ENCODE measurements at places on chromosomes 1 and 21. TPM values are rescaled to one million over a fixed set of nuclear protein-coding genes. Genes with fewer than 3 reads are reported as not detected.

BGLAP gene
- 0.12 TPM for polyA plus RNA-seq

LGR6 gene
- 0.02 TPM for polyA plus RNA-seq

S100A14 gene
- polyA plus RNA-seq: 0.40 TPM

EPS15 gene
- polyA plus RNA-seq: 67.7 TPM

CLDN17 gene
- polyA plus RNA-seq: not detected

S100A8 gene
- not detected for polyA plus RNA-seq

LRRC8D gene
- polyA plus RNA-seq: 40.0 TPM

EDN2 gene
- polyA plus RNA-seq: not detected

- H3K27me3 ChIP-seq: no peaks in the 10 kb centered on the region
- no peak overlapping the region for H3K4me3 ChIP-seq
- no peak overlapping the region for H3K27ac ChIP-seq
- H3K4me1 ChIP-seq: no peaks in the 10 kb centered on the region
These were observed 123.6 kb upstream of the KCNJ6 start for GRCh38 chr21:38039841-38040240.

- no peak for DNase-seq
- H3K4me3 ChIP-seq: no peak overlapping the region
- no peaks in the 10 kb centered on the region for H3K36me3 ChIP-seq
These were observed 2.8 kb upstream of the TTC22 start for GRCh38 chr1:54803761-54804470.

GRCh38 chr1:181135815-181136737 is 47.6 kb downstream of the IER5 start:
- H3K27ac ChIP-seq: peak overlapping the region; percentile 91
- H3K36me3 ChIP-seq: no peaks in the 10 kb centered on the region
- H3K4me3 ChIP-seq: no peak overlapping the region
- H3K4me1 ChIP-seq: peaks cover 33% of the 10 kb centered on the region

DNA sequence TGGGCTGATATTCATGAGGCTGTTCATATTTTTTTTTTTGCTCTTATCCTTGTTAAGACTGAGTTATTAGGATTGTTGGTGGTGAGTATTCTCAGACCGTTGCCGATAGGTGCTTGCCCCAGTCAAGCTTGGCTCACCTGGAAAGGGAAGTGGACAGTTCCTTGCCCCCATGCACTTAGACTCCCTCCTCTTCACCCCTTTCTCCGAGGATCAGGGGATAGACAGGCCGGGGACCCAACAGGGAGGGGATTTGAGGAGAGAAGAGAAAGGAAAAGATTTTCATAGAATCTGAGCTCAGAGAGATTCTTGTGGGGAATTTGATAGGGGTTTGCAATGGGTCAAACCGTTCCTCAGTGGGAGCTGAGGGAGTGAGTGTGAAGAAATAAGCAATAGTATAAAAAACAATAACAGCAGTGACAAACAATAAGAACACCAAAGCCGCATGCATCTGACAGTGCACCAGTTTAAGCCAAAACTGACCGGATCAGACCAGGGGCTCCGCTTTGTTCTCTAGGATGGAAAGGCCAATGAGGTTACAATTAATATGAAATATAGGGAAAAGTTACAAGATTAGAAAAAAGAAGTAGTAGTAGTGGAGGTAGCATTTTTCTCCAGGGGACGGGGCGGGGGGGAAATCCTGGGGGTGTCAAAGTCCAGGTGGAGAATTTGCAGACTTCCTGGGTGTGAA is 8.9 kb downstream of the PAX7 start:
- no peaks in the 10 kb centered on the region for H3K4me1 ChIP-seq
- H3K27me3 ChIP-seq: peaks cover 78% of the 10 kb centered on the region
- H3K4me3 ChIP-seq: no peak overlapping the region
- H3K36me3 ChIP-seq: no peaks in the 10 kb centered on the region
- no peak for DNase-seq

DNA sequence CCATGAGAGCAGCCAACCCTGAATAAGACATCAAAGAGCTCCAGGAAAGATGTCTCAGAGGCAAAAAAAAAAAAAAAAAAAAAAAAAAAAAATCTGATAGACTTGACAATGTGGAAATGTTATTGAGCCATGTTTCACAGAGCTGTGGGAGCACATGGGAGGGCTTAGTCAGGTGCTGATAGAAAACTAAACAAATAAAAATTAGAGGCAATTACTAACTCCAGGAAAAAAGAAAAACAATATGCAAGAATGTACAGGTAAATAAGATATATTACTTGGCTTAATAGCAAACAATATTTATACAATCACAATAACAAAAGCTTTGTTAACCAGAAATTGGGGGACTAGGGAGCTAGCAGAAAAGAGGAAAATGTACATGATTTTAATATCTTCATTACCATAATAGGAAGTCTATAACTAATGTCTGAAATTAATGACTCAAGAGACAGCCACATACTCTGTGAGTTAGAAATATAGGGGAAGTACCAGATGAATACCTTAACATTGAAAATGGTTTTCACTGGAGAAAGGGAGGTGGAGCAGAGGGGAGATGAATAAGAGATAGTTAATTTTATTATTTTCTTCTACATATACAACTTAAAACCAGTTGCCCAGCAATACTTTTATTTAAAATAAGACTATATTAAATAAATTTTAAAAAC is 16.9 kb upstream of the RGS16 start:
- peaks cover 8% of the 10 kb centered on the region for H3K27me3 ChIP-seq
- no peak overlapping the region for H3K27ac ChIP-seq

GRCh38 chr1:201456499-201457309 is 12.3 kb downstream of the PHLDA3 start:
- H3K27me3 ChIP-seq: no peaks in the 10 kb centered on the region
- H3K27ac ChIP-seq: peak overlapping the region; percentile 84
- no peaks in the 10 kb centered on the region for H3K36me3 ChIP-seq
- H3K4me1 ChIP-seq: peaks cover 34% of the 10 kb centered on the region

DNA sequence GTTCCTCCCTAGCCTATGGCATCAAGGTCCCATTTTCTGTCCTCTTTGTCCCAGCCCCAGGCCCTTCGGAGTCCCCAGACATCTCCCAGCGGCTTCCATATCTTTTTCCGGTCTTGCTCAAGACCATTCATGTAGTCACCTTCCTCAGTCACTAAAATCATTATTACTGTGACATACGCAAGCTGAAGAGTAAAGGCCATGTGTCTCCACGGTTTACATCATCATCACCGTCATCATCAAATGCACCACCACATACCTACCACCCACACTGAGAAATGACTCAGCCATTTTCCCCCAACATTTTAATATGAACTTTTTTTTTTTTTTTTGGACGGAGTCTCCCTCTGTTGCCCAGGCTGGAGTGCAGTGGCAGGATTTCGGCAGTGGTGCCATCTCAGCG is 43.4 kb downstream of the FHAD1 start:
- H3K27me3 ChIP-seq: peaks cover 3% of the 10 kb centered on the region

- H3K27me3 ChIP-seq: peaks cover 6% of the 10 kb centered on the region
- no peak overlapping the region for H3K27ac ChIP-seq
- no peaks in the 10 kb centered on the region for H3K36me3 ChIP-seq
- no peak overlapping the region for H3K4me3 ChIP-seq
- DNase-seq: no peak
- H3K4me1 ChIP-seq: no peaks in the 10 kb centered on the region
These were observed 2.6 kb downstream of the PADI1 start for GRCh38 chr1:17207540-17207939.

DNA sequence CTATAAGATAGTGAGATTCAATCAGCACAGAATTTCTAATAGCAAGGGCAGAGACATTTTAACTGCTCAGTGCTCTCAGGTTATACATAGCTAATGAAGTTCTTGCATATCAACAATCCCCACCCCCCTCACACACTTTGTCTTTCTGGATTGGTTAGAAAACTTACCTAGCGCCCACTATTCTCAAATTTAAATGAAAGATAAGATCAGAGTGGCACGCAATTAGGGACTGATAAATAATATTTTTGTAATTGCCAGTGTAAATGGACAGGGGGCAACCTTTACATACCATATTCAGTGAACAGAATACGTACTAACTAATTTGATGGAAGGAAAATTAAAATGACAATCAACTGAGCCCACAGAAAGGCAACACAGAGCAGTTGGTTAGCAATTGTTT is 11.7 kb downstream of the SELL start:
- H3K27me3 ChIP-seq: peaks cover 2% of the 10 kb centered on the region
- H3K27ac ChIP-seq: no peak overlapping the region
- DNase-seq: no peak
- H3K4me1 ChIP-seq: no peaks in the 10 kb centered on the region

DNA sequence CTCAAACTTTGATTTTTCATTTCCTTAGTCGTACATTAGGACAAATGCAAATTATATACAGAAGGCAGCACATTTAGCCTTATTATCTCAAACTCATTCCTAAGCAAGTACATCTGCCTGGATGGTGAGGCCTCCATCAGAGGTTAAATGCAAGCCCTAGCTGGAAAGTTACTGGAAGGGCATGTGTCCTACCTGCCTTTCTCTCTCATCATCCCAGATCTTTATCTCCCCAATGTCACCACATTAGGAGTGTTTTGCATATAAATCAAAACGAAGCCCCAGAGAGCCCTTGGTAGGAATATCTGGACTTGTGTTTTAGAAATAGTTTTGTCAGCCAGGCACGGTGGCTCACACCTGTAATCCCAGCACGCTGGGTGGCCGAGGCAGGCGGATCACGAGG is 35.0 kb downstream of the APP start:
- no peak for DNase-seq
- peaks cover 3% of the 10 kb centered on the region for H3K4me1 ChIP-seq
- H3K4me3 ChIP-seq: no peak overlapping the region
- H3K27ac ChIP-seq: no peak overlapping the region

DNA sequence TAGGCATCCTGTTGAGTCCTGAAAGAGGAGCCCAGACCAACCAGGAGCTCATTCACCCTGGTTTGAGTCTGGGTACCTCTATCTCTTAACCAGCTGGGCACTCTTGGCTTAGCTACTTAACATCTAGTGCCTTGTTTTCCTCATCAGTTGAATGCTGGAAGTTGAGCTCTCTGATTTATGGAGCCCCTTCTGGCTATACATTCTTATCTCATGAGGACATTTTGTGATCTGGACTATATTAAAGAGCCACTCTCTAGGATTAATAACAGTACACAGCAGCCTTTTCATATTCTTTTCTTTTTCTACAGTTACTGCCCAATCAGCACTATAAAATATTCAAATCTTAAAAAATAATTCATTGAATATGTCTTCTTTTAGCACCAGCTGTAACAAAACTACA is 296.9 kb upstream of the RUNX1 start:
- H3K36me3 ChIP-seq: no peaks in the 10 kb centered on the region
- no peak overlapping the region for H3K4me3 ChIP-seq
- no peak overlapping the region for H3K27ac ChIP-seq
- H3K4me1 ChIP-seq: no peaks in the 10 kb centered on the region

GRCh38 chr1:208737161-208737560 is 493.0 kb upstream of the PLXNA2 start:
- no peak for DNase-seq
- no peaks in the 10 kb centered on the region for H3K27me3 ChIP-seq
- H3K4me3 ChIP-seq: no peak overlapping the region
- no peaks in the 10 kb centered on the region for H3K36me3 ChIP-seq
- H3K4me1 ChIP-seq: no peaks in the 10 kb centered on the region
- H3K27ac ChIP-seq: no peak overlapping the region

DNA sequence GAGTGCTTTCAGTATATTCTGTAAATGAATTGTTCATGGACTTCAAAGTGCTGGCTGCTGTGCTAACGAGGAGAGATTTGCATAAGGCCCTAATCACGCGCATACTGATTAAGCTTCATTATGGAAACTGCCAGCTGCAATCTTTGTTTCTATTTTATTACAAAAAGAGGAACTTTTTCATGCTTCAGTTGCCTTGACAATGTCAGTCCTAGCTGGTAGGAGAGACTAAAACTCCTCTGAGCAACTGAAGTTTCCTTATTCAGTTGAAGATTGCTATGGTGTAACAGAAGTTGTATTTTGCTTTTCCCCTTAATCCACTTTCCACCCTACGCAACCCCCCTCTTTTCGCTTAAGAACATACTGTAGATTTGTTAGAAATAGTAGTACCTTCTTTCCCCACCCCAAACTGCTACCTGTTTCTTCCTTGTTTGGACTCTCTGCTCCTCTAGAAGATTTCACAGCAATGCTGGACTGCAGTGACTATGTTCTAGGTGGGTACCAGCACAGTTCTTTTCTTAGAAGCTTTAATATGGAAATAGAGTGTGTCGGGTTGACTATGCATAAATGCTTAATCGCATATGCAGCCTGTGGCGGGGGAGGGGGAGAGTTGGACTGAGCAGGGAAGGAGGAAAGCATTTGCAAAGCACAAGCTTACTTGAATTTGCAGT is 108.3 kb downstream of the POU2F1 start:
- no peak overlapping the region for H3K4me3 ChIP-seq
- no peaks in the 10 kb centered on the region for H3K27me3 ChIP-seq
- no peak overlapping the region for H3K27ac ChIP-seq
- DNase-seq: peak; percentile 2

GRCh38 chr1:226979115-226979516 is 39.0 kb downstream of the COQ8A start:
- H3K4me1 ChIP-seq: peaks cover 5% of the 10 kb centered on the region
- H3K27ac ChIP-seq: no peak overlapping the region
- no peak overlapping the region for H3K4me3 ChIP-seq
- peaks cover 4% of the 10 kb centered on the region for H3K36me3 ChIP-seq
- no peaks in the 10 kb centered on the region for H3K27me3 ChIP-seq

DNA sequence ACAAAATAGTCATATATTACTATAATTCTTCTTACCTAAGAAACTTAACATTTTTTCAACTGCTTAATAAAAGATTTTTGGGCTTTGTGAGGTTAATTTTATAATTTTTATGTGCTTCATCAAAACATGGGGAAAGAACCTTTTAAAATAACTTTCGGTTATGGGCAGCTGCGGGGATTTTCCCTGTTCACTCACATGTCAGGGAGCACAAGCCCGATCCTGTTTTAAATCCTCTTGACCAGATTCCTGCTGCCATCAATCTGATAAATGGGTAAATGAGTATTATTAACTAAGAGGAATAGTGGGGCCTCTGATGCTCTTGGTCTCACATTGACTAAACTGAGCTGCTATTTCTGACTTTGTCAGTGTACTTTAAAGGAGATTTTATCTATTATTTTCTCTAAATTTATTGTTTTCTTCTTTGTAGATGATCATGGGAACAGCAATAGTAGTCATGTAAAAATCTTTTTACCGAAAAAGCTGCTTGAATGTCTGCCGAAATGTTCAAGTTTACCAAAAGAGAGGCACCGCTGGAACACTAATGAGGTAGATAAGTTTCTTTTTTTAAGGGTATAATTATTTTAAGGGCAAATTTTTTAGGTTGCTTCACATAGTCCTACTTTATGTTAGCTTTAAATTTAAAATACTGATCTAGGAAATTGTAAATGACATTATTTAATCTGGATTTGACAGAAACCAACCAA is 39.6 kb downstream of the CAMTA1 start:
- H3K4me1 ChIP-seq: no peaks in the 10 kb centered on the region
- H3K36me3 ChIP-seq: no peaks in the 10 kb centered on the region
- no peak for DNase-seq
- no peak overlapping the region for H3K27ac ChIP-seq

GRCh38 chr1:193060938-193061337 is 1.5 kb downstream of the RO60 start:
- peak overlapping the region; percentile 81 for H3K4me3 ChIP-seq
- peak; percentile 27 for DNase-seq
- no peaks in the 10 kb centered on the region for H3K36me3 ChIP-seq
- H3K27ac ChIP-seq: peak overlapping the region; percentile 97
- H3K4me1 ChIP-seq: peaks cover 2% of the 10 kb centered on the region

Data from fibroblast of lung (primary cell).